ENCODE measurements at places on chromosomes 7 and 10.
A peak's percentile ranks its signal among the peaks of the same experiment; 100 is the strongest.

DNA sequence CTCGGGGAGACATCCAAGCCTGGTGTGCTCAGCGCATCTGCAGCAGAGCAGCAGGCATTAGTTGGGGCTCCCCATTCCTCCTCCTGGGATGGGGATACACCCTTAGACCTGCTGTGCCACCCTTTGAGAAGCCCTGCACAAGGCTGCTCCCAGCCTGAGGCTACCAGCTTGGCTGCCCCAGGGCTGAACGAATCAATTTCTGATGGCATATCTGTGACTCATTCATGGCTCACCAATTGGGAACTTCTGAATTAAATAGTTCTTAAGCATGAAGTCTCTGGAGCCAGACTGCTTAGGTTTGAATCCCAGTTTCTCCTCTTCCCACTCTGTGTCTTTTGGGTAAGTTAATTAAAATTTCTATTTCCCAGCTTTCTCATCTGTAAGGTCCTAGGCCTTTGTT lies 16.3 kb upstream of the GLI3 start:
- DNase-seq = no peak

GRCh38 chr7:106717955-106718871 lies 57.3 kb upstream of the CCDC71L start:
- peak; percentile 61 for DNase-seq

GRCh38 chr10:28806951-28807759 lies 129.8 kb downstream of the BAMBI start:
- no peak for DNase-seq

DNA sequence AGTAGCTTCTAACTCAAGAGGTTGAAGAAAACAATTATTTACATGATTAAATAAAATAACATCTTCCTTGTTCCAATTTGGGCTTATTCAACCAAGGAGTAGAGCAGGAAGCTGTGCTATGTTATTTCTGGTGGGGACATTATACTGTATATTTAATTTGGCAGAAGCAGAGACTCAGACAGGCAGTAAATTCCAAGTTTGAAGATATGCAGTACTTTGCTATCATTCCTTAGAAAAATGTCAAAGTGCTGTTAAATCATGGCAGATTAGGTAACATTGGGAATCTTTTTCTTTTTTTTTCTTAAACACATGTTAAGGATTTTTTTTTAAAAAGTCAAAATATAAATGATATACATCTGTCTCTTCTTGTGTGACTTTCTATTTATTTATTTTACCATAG lies 190.1 kb downstream of the SUGCT start:
- no peak for DNase-seq

DNA sequence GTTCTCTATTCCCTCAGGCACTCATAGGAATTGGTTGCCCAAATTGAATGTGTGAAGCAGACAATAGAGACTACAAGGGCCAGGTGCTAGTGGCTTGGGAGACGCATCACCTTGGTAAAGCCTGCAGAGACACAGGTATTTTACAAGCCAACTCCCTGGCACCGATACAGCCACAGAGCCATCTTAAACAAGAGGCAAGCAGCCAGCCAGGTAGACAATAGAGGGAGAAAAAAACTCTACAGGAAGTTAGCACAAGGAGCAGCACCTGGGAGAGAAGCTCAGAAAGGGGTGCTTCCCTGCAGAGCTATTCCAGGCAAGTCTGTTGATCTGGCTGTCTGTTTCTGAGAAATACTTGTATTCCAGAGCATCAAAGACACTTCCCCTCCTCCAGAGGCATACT lies 43.0 kb upstream of the CDK1 start:
- no peak for DNase-seq

GRCh38 chr10:108566316-108567107 lies 1356.8 kb downstream of the XPNPEP1 start:
- no peak for DNase-seq

DNA sequence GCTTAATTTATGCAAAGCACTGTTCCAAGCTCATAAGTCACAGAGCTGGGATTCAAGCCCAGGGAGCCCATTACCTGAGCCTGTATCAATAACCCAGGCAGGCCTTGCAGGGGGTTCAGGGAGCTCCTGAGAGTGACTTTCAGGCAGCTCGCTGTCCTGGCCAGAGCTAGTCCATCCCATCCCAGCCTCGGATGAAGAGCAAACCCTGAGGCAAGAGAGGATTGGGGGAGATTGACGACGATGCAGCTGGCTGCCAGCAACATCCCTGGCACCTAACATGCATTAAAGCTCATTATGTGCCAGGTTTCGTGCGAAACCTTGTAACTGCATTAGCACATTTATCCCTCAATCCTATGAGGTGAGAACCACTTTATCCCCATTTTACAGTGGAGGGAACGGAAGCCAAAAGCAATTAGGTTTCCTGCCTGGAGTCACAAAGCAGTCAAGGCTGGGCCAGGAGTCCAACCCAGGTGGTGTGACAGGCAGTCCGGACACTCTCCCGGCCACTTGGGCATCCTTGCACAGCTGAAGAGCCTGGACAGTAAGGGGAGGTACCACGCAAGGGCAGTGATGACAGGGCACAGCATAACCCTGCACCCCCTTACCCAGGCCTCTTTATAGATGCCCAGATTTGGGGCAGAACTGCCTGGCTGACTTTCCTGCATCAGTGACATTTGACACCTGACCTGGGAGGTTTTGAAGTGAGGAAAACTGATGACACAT lies 129.8 kb upstream of the CHST15 start:
- DNase-seq = no peak

All from RWPE2 (cell line).